ENCODE measurements at places on chromosomes 11 and 22. TPM values are rescaled to one million over a fixed set of nuclear protein-coding genes. Genes with fewer than 3 reads are reported as not detected.

The KCNQ1 gene
- total RNA-seq: not detected

The PLA2G3 gene
- 0.09 TPM for total RNA-seq

The TRIM49 gene
- not detected for total RNA-seq

The XKR3 gene
- not detected for total RNA-seq

The CABP4 gene
- total RNA-seq: not detected

The RFPL2 gene
- total RNA-seq: not detected

The F2 gene
- total RNA-seq: not detected

The SERHL2 gene
- total RNA-seq: 2.2 TPM

The FGF4 gene
- total RNA-seq: 0.08 TPM

The PIH1D2 gene
- total RNA-seq: 5.5 TPM

The NAALADL1 gene
- 9.7 TPM for total RNA-seq

The CD44 gene
- 242 TPM for total RNA-seq

The KRTAP5-10 gene
- not detected for total RNA-seq

The PLA2G6 gene
- 9.3 TPM for total RNA-seq

The P4HA3 gene
- total RNA-seq: 4.4 TPM

The LAYN gene
- 34.2 TPM for total RNA-seq

The POU2F3 gene
- 0.90 TPM for total RNA-seq

The PHLDA2 gene
- 1.2 TPM for total RNA-seq

The MS4A12 gene
- not detected for total RNA-seq

The OR52B4 gene
- total RNA-seq: not detected

The FOLR3 gene
- not detected for total RNA-seq

The TNNI2 gene
- total RNA-seq: not detected

The GAL gene
- total RNA-seq: not detected

The C22orf31 gene
- not detected for total RNA-seq

The DDTL gene
- 1.8 TPM for total RNA-seq
